ENCODE measurements at places on chromosomes 16 and 17.

DNA sequence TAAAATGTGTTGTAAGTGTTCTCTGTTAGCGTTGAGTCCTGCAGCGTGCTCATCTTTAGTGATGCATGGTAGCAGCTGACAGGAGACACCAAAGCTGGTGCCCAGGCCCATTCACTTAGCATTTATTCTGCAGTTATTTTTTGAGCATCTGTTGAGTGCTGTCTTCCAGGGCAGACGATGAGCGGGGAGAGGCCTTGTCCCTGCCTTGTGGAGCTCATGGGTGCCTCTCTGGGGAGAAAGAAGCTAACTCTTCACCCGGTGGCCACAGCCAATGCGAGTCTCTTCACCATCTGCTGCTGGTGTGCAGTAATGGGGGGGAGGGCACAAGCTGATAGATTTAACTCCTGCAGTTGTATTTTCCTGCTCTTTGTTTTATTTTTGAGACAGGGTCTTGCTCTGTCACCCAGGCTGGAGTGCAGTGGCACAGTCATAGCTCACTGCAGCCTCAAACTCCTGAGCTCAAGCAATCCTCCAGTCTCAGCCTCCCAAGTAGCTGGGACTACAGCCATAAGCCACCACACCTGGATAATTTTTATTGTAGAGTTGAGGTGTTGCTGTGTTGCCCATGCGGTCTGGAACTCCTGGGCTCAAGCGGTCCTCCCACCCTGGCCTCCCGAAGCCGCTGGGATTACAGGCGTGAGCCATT is 30.5 kb downstream of the GPT2 start:
- DNase-seq, result no peak

DNA sequence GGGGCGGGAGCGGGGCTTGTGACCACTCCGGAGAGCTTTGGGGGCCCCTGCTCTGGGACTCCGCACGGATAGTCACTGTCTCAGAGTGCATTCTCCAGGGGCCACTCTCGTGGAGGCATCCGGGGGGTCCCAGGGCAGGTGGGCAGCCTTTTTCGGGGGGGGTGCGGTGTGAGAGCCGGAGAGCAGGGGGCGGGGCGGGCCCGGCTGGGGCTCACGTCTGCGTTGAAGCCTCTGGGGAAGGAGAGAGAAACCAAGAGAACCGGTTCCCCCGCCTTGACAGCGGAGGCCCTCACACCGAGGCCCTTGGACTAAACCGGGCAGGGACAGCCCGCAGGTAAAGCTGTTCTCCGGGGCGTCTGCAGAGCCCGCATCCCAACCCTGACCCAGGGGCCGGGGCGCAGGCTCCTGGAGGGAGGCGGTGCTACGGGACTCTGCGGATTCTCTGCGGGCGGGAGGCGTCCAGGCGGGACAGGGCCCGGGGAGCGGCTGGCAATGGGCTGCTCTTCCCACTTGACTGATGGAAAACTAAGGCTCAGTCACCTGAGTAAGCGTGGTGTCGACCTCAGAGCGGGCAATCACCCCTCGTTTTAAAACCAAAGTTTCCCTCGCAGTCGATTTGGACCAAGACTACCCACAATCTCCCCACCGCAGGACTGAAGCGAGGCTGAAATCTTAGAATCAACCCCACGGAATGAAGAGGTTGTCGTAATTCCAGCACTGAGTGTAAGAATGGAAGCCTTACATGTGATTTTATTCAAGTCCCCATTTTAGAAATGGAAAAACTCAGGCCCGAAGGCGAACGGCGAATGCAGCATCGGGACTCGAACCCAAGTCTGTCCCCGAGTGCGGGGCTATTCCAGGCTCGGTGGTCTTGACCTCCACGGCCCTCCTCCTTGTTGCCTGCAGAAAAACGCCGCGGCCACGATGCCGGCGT is 49.6 kb upstream of the AMZ2 start:
- no peak for DNase-seq

DNA sequence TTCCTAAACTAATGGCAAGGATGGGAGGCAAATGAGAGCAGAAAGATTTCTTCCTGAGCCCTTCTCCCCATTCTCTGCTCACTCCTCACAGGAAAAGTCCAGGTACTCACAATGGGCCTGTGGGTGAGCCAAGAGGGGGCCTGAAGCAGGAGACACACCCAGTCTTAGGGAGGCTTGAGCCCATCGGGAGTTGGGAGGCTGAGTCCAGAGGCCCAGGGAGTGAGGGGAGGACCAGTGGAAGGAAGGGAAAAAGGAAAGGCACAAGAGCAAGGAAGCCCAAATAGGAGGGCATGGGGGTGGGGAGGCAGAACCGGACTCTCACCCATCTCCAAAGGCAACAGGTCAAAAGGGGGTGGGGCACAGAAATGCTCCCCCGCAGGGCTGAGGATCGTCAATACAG is 68.1 kb upstream of the CNEP1R1 start:
- DNase-seq, result no peak

- no peak for DNase-seq
Measured at GRCh38 chr16:65809627-65810026, 556.9 kb upstream of the CDH5 start.

DNA sequence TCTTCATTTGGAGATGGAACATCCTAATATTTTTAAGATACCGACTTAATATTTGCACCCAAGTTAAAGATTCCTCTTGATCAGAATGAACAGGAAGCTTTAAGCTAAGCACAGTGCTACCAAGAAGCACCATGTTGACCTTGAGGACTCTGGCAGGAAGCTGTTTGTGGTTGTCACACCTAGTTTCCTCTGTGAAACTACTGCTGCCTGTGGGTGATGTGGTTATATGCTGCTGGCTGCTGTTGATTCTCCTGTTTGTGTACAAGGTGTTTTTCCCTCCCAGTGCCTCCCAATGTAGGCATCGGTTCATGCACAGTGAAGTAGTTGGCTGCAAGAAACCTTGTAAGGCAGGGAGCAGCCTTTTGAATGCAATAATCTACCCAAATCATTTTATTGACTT is 23.4 kb downstream of the RBL2 start:
- no peak for DNase-seq

GRCh38 chr16:80147026-80147655 is 393.7 kb upstream of the DYNLRB2 start:
- DNase-seq, result no peak

DNA sequence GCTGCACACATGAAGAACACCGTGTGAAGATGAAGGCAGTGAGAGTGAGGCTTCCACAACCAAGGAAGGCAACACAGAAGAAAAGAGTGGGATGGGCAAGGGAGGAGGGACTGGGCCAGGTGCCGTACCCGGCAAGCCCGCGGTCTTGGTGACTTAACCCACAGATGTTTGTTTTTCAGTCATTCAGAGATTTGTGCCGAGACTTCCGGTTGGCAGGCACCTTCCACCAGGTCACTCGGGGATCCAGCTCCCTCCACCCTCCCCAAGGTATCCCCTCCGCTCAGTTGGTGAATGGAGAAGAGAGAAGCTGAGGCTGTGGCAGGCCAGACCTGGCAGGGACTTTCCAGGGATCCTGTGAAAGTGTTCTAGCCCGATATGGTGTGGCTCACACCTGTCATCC is 4.9 kb upstream of the KREMEN2 start:
- no peak for DNase-seq

All from right forelimb (tissue), 1 donor.